RKO (cell line): ENCODE measurements at places on chromosomes 2 and 18.

GRCh38 chr2:102005989-102006885, 14.5 kb downstream of the IL1R2 start:
- DNase-seq: peak; percentile 42

- DNase-seq: no peak
These were observed 45.4 kb upstream of the OSR1 start for GRCh38 chr2:19403785-19404184.

- DNase-seq: no peak
These were observed 20.9 kb downstream of the LYG1 start for GRCh38 chr2:99279969-99280695.

DNA sequence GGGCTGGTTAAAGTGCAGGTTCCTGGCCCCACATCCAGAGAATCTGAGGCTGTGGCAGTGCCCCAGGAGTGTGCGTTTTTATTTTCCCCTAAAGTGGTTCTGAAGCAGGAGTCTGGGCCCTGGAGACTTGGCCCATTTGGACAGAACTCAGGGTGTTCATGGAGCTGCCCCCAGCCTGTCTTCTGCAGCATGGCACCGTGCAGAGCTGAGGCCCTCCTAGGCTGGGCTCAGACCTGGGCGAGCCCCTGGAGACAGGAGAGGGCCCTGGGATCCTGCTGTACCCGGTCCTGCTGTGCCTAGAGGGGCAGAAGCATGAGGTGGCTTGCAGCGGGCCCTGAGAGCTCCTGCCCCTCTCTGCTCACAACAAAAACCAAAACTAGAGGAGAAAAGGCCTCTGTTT, 58.8 kb upstream of the B3GNT7 start:
- DNase-seq: no peak

DNA sequence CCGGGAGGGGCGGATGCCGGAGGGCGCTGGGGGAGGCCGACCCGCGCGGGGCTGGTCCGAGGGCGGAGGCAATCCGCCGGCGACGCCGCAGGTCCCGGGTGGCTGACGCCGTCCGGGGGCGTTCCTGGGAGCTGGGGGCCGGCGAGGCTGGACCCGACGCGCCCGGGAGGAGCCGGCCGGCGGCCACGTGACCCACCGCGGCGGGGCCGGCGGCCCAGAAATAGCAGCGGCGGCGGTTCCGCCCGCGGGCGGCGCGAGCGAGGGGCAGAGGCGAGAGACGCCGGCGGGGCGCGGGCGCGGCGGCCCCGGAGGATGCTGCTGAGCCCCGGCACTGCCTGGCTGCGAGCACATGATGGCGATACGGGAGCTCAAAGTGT, at the start of gene RAB31:
Gene RAB31, plus strand, starts transcription at position 245 of the 377 bp plus-strand sequence. Its CDS starts 105 bp downstream, at position 350.
- no peak for DNase-seq

DNA sequence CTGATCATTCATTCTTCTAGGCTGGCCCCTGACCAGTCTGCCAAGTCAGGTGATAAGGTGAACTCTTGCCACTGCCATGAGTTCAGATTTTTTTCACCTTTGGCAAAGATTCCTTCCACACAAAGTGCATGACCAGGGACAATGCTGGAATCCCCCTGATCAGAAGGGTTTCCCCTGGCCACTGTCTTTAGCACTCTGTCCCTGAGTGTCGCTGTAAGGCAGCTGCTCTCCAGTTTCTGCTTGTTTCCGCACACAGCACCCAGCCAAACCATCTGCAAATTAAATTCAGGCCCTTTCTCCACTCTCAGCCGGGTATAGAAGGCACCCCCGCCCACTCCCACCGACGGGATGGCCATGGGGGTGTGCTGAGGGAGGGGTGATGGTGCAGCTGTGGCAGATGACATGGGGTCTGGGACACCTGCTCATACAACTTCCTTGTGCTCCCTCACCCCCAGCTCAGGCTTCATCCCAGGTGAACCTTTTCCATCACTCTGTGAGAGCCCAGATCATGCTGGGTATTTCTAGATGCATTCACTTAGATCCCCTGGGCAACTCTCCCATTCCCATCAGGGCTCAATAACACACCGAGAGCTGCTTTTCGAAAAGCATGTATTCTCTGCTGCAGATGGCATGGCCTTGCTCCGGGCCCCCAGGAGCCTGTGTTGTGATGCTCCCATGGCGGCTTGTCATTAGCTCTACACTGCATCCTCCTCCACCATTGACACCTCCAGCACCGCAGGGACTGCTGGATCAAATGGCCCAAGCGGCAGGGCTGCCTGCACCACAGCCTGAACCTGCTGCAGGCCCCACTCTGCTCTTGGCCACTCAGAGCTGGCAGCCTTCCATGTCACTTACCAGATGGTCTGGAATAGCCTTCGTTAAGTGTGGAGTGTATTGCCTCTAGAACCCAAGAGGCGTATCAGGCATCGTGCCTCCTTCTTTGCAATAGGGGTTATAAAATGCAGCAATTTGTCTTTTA, 52.3 kb upstream of the ROCK2 start:
- no peak for DNase-seq

DNA sequence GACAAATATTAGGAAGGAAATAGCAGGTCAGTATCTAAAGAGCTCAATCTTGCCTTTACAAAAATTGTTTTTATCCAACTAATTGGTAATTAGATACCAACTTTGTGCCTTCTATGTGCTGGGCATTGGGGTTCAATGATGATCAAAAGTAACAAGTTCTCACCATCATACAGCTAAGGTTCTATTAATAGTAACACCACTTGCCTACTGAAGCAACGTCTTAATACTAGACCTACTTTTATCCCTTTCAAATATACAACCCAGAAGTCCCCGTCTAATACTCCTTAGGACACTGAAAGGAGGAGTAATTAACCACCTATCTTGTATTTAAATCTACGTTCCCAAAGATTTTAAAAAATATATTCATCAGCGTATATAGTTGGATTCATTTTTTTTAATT, 59.3 kb downstream of the GRB14 start:
- DNase-seq: no peak
